ENCODE measurements at places on chromosomes 3 and 15.
A peak's percentile ranks its signal among the peaks of the same experiment; 100 is the strongest.

- no peak for DNase-seq
Measured at GRCh38 chr3:77158730-77159581, 119.1 kb downstream of the ROBO2 start.

- DNase-seq: peak; percentile 93
Measured at GRCh38 chr15:74193299-74193718, 9.3 kb downstream of the STRA6 start.

DNA sequence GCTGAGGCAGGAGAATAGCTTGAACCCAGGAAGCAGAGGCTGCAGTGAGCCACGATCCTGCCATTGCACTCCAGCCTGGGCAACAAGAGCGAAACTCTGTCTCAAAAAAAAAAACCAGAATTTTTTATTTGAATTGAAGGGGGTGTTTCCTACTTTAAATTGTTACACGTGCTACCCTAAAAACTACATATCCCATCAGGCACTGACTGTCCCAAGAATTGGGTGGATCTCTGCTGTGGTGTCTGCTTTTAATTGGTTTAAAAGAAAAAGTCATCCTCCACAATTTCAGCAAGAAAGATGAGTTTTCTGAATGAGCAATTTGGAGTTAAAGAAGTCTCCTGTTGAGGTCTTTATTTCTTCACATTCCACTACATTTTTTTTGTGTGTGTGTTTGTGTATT lies 2.1 kb downstream of the PDIA3 start:
- no peak for DNase-seq

DNA sequence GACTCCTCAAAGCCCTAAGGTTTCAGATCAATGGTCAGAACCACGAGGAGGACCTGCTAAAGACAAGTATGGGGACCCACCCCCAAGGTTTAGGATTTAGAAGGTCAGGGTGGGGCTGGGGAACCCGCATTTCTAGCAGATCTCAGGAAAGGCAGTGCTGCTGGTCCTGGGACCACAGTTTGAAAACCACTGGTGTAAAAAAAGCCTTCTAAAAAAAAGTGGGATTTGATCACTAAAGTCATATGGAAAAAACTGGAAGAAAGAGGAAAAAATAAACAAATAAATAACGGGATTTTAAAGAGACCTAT lies 832 bp downstream of the SLC41A3 start:
- DNase-seq: no peak

DNA sequence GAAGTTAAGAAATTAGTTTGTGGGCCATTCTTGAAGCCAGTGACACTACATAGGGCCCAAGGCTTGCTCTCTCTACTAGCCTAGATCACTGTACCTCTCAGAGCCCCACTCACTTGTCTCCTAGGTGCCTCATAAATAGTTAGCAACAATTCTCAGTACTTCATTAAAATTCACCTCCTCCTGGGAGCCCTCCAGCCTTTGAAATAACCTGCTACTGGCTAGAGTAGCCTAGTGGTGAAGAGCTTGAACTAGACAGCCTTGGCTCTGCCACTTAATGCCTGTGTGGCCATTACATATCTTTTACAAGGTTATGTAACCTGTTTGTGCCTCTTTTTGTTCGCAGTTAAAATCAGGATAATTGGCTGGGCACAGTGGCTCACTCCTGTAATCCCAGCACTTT lies 89.3 kb downstream of the UBE2E2 start:
- DNase-seq: no peak

DNA sequence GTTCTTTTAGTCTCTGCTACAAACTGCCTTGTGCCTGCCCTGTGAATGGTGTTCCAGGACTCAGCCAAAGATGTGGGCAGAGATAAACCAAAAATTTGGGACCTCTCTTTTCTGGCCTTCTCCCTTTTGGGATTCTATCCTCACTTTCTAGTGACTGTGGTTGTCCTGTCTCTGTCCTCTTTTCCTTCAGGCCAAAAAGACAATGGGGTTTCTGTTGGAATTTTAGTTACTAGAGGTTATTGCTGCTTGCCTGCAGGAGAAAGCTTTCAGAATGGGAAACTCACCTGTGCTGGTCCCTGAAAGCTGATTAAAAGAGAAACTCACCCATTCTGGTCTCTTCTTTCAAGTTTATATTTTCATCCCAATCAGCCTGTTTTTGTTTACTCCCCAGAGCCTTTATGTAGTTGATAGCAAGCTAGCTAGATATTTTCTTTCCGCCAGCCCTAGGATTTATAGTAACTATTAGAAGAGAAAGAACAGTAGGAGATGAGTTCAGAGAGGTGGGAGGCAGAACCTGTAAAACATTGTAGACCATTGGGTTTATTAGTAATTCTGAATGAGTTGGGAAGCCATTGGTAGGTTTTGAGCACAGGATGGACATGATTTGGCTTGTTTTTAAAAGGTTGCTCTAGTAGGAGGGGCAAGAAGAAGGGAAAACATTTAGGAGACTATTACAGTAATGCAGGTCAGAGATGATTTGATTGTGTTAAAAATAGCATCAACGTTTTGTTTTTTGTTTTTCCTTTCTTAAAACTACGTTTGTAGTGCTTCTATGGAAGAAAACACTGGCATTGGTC lies 138.9 kb downstream of the TCF12 start:
- DNase-seq: no peak

GRCh38 chr15:51558876-51559275 lies 63.7 kb downstream of the DMXL2 start:
- DNase-seq: no peak

GRCh38 chr3:109597444-109597843 lies 260.1 kb upstream of the DPPA4 start:
- DNase-seq: no peak

GRCh38 chr3:126355251-126355650 lies 2.0 kb downstream of the KLF15 start:
- DNase-seq: no peak

GRCh38 chr15:87826119-87826747 lies 430.3 kb downstream of the NTRK3 start:
- no peak for DNase-seq

DNA sequence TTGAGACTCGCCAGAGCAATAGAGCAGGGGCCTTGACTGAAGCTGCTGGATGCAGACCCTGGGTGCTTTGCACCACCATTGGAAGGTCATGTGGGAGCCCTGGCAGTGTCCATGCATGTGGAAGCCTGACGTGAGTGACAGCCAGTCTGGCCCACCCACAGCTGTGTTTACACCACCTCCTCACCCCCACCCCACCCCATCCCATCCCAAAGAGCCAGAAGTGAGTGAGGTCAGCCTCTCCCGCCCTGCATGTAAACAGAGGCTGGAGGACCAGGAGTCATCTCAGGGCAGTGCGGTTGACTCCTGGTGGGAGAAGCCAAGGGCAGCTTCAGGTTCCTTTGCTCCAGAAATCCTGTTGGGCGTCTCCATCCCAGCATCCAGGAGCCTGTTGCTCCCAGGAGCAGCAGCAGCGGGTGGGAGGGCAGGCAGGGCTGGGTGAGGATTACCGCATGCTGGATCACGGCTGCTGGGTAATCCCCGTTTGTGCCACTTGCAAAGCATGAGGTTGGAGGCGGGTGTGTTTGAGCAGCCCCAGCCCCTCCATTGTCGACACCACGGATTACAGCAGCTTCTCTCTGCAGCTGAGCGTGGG lies 44.6 kb downstream of the CORO2B start:
- DNase-seq: no peak

DNA sequence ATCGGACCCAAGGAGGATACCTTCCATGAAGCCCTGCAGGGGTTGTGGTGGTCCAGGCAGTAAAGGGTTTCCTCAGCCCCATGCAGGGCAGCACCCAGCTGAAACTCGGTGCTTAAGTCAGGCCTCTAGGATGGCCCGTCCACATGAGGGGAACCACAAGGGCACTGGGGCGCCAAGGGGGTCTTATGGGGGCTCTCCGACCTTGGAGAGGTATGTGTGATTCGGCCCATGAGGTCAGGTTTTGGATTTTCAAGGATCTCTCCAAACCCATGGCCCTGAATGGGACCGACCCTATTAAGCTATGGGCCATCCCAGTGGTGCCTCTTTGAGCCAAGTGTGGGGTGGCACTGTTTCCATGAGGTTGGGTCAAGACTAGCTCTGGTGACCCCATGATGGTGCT lies 233.3 kb downstream of the SNRPN start:
- no peak for DNase-seq

GRCh38 chr3:29412110-29412509 lies 131.2 kb downstream of the RBMS3 start:
- no peak for DNase-seq
